ENCODE measurements at places on chromosomes 2 and 18. TPM values are rescaled to one million over a fixed set of nuclear protein-coding genes. Genes with fewer than 3 reads are reported as not detected.

HOXD10 gene
- not detected for total RNA-seq

GCA gene
- 14.5 TPM for total RNA-seq

STAT4 gene
- total RNA-seq, result 1.6 TPM

PAX8 gene
- total RNA-seq, result 0.48 TPM

DSC3 gene
- 5.2 TPM for total RNA-seq
